ENCODE measurements at places on chromosomes 12 and 14. TPM values are rescaled to one million over a fixed set of nuclear protein-coding genes. Genes with fewer than 3 reads are reported as not detected.

- H3K4me1 ChIP-seq, result no peaks in the 10 kb centered on the region
- no peak for DNase-seq
- H3K36me3 ChIP-seq, result no peaks in the 10 kb centered on the region
- H3K27ac ChIP-seq, result no peak overlapping the region
- no peak overlapping the region for H3K4me3 ChIP-seq
Observed at GRCh38 chr14:101586531-101587430, 25.5 kb downstream of the DIO3 start.

- peaks cover 9% of the 10 kb centered on the region for H3K4me1 ChIP-seq
- no peaks in the 10 kb centered on the region for H3K36me3 ChIP-seq
- H3K27me3 ChIP-seq, result no peaks in the 10 kb centered on the region
- H3K4me3 ChIP-seq, result peak overlapping the region; percentile 51
- peak overlapping the region; percentile 9 for H3K27ac ChIP-seq
Observed at GRCh38 chr14:72894623-72895378, 900 bp upstream of the DPF3 start.

HOXC6 gene
- polyA plus RNA-seq, result 1.1 TPM

- DNase-seq, result no peak
- no peaks in the 10 kb centered on the region for H3K27me3 ChIP-seq
- H3K4me3 ChIP-seq, result no peak overlapping the region
- H3K4me1 ChIP-seq, result peaks cover 3% of the 10 kb centered on the region
- H3K36me3 ChIP-seq, result peaks cover 4% of the 10 kb centered on the region
Observed at GRCh38 chr14:32104308-32104707, 27.2 kb downstream of the ARHGAP5 start.

DNA sequence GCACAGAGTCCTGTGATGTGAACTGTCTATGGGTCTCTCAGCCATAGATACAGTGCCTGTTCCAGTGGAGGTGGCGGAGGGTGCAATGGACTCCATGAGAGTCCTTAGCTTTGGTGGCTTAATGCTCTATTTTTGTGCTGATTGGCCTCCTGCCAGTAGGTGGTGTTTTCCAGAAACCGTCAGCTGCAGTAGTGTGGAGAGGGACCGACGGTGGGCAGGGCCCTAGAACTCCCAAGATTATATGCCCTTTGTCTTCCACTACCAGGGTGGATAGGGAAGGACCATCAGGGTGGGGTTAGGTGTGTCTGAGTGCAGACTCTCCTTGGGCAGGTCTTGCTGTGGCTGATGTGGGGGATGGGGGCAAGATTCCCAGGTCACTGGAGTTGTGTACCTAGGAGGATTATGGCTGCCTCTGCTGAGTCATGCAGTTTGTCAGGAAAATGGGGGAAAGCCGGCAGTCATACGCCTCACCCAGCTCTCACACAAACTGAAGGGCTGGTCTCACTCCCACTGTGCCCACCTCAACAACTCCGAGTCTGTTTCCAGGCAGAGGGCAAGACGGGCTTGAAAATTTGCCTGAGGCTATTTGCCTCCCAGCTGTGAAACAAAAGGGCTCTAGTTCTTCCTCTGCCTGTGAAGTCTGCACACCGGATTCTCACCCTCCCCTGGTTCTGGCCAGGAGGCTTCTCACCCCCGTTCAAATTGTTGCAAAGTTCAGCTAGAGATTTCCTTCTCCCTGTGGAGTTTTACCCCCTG lies 24.9 kb upstream of the ZDHHC17 start:
- no peak overlapping the region for H3K27ac ChIP-seq
- no peaks in the 10 kb centered on the region for H3K27me3 ChIP-seq
- DNase-seq, result no peak
- no peaks in the 10 kb centered on the region for H3K4me1 ChIP-seq

- H3K36me3 ChIP-seq, result no peaks in the 10 kb centered on the region
- DNase-seq, result no peak
- no peak overlapping the region for H3K4me3 ChIP-seq
- no peak overlapping the region for H3K27ac ChIP-seq
Observed at GRCh38 chr12:108029051-108029835, 99.8 kb upstream of the WSCD2 start.

DNA sequence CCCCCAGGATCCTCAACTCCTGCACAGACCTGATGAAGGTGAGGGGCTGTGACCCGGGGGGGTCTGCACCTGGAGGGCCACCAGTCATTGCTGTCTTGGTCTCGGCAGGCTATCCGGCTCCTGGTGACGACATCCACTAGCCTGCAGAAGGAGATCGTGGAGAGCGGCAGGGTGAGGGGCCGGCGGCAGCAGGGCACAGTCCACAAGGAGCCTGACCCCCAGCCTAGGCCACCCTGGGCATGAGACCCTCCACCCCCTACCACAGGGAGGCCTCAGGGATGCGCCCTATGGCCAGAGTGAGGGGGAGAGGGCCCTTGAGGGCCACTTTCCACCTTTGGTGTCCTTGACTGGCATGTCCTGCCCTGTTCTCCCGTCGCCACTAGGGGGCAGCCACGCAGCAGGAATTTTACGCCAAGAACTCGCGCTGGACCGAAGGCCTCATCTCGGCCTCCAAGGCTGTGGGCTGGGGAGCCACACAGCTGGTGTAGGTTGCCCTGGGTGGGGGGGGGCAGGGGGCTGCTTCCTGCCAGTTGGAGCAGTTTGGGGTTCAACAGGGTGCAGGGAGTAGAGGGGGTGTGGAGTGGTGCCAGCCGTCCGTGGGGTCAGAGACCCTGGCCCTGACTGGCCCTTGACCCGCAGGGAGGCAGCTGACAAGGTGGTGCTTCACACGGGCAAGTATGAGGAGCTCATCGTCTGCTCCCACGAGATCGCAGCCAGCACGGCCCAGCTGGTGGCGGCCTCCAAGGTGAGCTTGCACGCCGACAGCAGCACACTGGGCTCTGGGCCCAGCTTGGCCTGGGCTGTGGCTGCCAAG lies 25.0 kb downstream of the HIP1R start:
- DNase-seq, result peak; percentile 75
- no peaks in the 10 kb centered on the region for H3K27me3 ChIP-seq
- peaks cover 3% of the 10 kb centered on the region for H3K4me1 ChIP-seq
- peaks cover 19% of the 10 kb centered on the region for H3K36me3 ChIP-seq
- H3K4me3 ChIP-seq, result no peak overlapping the region

MCRS1 gene
- 73.2 TPM for polyA plus RNA-seq

DNA sequence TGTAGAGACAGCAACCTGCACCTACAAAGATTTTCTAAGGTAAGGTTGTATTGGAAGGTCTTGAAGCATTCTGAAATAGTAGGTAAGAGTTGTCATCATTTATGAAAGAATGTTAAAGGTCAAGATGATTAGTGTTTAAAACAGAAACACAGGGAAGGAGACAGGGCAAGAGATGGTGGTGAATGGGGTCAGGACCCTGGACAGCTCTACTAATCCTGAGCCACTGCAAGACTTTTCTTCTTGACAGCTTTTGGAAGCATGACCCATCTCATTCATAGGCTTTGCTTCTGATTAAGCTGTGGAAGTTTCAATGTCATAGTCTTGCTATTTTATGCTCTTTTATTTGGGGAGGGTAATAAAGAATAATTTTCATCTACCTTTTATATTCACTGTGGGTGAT lies 75.5 kb upstream of the CAND1 start:
- H3K4me3 ChIP-seq, result no peak overlapping the region
- DNase-seq, result peak; percentile 23
- no peaks in the 10 kb centered on the region for H3K27me3 ChIP-seq
- H3K4me1 ChIP-seq, result no peaks in the 10 kb centered on the region
- no peaks in the 10 kb centered on the region for H3K36me3 ChIP-seq

LGMN gene
- polyA plus RNA-seq, result 39.3 TPM

DNA sequence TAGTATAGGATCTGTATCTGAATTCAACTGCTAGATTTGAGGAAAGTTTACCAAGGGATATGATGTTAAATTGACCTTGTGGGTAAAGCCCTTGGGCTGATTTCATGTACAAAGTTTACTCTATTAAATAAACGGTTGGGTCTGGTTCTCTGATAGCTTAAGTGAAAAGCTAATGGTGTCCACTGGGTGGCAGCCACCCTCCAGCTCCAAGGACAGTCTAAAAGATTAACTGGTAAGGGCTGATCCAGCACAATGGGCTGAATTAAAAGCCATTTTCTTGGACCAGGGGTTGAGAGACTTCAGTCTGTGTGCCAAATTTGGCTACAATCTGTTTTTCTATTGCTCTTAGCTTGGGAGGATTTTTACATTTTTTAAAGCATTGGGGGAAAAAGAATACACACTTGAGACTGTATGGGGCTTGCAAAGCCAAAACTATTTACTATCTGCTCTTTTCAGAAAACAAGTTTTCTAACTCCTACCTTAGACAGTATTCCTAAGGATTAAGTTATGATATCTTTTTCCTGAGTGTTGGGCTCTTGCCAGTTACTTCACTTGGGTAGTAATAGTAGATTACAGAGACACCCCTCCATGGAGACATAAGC lies 116.5 kb downstream of the GPHN start:
- no peak overlapping the region for H3K27ac ChIP-seq
- no peaks in the 10 kb centered on the region for H3K4me1 ChIP-seq
- H3K36me3 ChIP-seq, result no peaks in the 10 kb centered on the region
- H3K27me3 ChIP-seq, result no peaks in the 10 kb centered on the region
- peak; percentile 69 for DNase-seq

LRRC9 gene
- polyA plus RNA-seq, result not detected

GRCh38 chr12:41795910-41796309 lies 348.8 kb downstream of the GXYLT1 start:
- no peak for DNase-seq
- H3K27ac ChIP-seq, result no peak overlapping the region
- H3K27me3 ChIP-seq, result no peaks in the 10 kb centered on the region
- H3K36me3 ChIP-seq, result no peaks in the 10 kb centered on the region
- H3K4me1 ChIP-seq, result no peaks in the 10 kb centered on the region
- no peak overlapping the region for H3K4me3 ChIP-seq

DNA sequence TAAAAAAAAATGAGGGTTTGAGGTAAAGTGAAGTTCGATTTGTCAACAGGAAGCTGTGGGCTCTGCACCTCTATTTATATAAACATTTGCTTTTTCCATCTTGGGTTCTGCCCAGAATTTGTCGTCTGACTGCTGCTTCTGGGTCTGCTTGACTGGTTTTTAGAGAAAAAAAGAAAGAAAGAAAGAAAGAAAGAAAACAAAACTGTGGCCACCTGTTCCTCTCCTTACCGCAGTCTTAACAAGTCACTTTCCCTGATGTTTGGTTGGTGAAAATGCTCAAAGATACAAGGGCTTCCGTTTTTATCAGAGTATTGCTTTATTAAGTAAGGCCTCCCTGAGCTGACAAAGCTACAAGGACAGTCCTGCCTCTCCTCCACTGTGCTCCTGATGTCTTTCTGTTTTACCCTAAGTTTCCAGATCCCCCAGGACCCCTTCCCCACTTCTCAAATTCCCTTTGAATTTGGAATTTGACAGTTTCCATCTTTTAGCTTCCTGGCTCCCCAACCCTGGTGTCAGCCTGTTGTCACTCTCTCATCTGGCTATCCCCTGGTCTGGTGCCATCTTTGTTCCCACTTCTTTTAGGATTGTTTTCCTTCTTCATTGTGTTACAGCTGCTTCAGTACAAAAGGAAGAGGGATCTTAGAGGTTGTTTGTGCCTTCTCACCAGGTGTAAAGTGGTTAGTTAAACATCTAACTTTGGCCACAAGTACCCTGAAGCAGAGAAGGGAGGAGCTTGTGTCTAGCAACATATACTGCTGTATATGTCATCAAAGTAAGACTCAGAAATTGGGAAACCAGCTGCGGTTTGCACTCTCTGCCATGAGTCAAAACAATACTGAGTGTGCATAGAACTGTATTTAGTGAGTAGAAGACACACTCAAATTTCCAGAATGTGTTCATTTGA lies 18.0 kb downstream of the MFAP5 start:
- no peaks in the 10 kb centered on the region for H3K4me1 ChIP-seq
- H3K36me3 ChIP-seq, result no peaks in the 10 kb centered on the region
- no peaks in the 10 kb centered on the region for H3K27me3 ChIP-seq
- no peak overlapping the region for H3K27ac ChIP-seq
- H3K4me3 ChIP-seq, result no peak overlapping the region

- H3K27me3 ChIP-seq, result no peaks in the 10 kb centered on the region
- H3K36me3 ChIP-seq, result no peaks in the 10 kb centered on the region
- no peak for DNase-seq
- H3K4me1 ChIP-seq, result no peaks in the 10 kb centered on the region
Observed at GRCh38 chr12:32777159-32777558, 21.5 kb upstream of the YARS2 start.

- no peak overlapping the region for H3K27ac ChIP-seq
- peaks cover 9% of the 10 kb centered on the region for H3K36me3 ChIP-seq
- no peak for DNase-seq
- H3K4me3 ChIP-seq, result no peak overlapping the region
- peaks cover 24% of the 10 kb centered on the region for H3K27me3 ChIP-seq
- peaks cover 2% of the 10 kb centered on the region for H3K4me1 ChIP-seq
Observed at GRCh38 chr12:57759360-57759980, 4.6 kb downstream of the MARCHF9 start.

GRCh38 chr12:14384783-14385638 lies 19.5 kb downstream of the ATF7IP start:
- H3K4me3 ChIP-seq, result peak overlapping the region; percentile 36
- no peaks in the 10 kb centered on the region for H3K4me1 ChIP-seq
- H3K27ac ChIP-seq, result peak overlapping the region; percentile 39
- no peaks in the 10 kb centered on the region for H3K27me3 ChIP-seq
- H3K36me3 ChIP-seq, result peaks cover 2% of the 10 kb centered on the region

DNA sequence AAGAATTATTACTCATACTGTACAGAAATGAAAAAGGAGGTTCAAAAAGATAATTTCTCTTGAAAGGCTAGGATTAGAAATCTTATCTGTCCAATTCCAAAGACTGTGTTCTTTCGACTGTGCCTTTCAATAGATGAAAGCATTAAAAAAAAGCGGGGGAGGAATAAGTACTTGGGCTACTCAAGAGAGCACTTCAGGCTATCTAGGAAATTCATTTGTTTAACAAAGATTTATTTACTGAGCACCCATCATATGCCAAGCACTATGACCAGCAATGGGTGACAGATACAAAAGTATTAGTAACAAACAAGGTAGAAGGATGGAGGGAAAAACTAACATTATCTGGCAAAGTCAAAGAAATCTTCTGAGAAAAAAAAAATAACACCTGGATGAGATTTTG lies 37.4 kb downstream of the SENP1 start:
- H3K4me1 ChIP-seq, result no peaks in the 10 kb centered on the region
- H3K4me3 ChIP-seq, result no peak overlapping the region
- H3K27me3 ChIP-seq, result no peaks in the 10 kb centered on the region
- peaks cover 19% of the 10 kb centered on the region for H3K36me3 ChIP-seq
- DNase-seq, result no peak

GRCh38 chr14:53533384-53533970 lies 380.4 kb upstream of the DDHD1 start:
- no peak overlapping the region for H3K4me3 ChIP-seq
- H3K27ac ChIP-seq, result no peak overlapping the region
- peaks cover 20% of the 10 kb centered on the region for H3K4me1 ChIP-seq
- no peaks in the 10 kb centered on the region for H3K36me3 ChIP-seq
